ENCODE measurements at places on chromosomes 12 and 14.
A peak's percentile ranks its signal among the peaks of the same experiment; 100 is the strongest.

DNA sequence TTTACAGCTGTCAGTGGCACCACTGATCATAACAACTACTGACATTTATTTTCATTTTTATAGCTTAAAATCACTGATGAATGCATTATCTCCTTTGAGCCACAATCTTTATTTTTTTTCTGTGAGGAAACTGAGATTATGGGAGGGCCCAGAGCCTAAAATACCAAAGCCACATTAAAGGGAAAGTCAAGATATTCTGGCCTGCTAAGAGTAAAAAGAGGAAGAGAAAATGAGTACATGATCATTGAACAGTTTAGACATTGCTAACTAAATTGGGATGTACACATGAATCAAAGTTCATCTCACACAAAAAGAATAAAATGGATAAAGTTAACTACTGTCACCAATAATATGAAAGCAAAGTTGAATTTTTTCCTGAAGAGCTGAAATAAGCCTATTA is 170.5 kb upstream of the GARIN2 start:
- DNase-seq = no peak

DNA sequence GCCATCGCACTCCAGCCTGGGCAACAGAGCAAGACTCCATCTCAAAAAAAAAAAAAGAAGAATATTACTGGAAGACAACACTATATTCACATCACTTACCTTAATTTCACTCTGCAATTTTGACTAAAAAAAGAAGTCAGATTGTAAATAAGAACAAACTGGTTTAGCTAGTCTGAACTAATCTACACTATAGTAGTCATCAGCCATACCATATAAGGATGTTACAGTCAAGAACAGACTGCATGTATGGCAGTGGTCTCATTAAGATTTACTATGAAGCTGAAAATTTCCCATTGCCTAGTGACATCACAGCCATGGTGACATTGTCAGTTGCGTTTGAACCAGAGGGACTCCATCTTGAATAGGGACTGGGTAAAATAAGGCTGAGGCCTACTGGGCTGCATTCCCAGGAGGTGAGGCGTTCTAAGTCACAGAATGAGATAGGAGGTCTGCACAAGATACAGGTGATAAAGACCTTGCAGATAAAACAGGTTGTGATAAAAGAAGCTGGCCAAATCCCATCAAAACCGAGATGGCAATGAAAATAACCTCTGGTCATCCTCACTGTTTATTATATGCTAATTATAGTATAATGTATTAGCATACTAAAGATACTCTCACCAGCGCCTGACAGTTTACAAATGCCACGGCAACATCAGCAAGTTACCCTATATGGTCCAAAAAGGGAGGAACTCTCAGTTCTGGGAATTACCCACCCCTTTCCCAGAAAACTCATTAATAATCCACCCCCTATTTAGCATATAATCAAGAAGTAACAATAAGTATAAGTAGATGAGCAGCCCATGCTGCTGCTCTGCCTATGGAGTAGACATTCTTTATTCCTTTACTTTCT is 51.2 kb downstream of the OSBPL8 start:
- no peak for DNase-seq

DNA sequence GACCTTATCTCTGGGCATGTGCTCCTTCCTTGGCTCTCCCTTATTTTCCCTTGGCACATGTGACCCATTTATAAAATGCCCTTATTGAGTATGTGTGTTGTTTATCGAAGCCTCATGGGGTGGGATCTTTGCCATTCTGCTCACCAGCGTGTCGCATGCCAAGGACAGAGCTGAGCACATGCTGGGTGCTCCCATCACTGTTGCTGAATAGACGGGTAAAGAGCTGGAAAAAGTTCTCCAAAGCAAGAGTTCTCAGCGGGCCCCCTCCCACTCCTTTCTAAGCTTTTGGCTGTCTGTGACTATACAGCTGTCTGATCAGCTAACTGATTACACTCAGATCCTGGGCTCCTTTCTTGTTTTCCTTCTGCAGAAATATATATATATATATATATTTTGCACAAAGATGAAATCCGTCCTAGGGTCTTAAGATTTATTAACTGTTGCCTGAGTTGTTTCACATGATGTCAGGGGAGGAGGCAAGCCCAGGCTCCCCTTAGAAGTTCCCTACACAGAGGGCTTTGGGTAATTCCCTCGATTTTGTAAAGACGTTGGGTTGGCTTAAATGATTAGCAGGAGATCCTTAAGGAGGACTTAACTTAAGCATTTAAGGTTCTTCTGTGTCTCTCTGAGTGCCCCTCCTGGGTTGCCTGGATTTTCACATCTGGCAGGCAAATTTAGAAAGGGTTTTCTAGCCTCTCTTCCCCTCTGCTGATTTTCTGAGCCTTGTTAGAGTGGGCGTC is 71.6 kb downstream of the TMEM132C start:
- no peak for DNase-seq

- DNase-seq = peak; percentile 36
Measured at GRCh38 chr14:54219261-54220070, 177.3 kb upstream of the CDKN3 start.
